ENCODE measurements at places on chromosomes 6 and 20.

DNA sequence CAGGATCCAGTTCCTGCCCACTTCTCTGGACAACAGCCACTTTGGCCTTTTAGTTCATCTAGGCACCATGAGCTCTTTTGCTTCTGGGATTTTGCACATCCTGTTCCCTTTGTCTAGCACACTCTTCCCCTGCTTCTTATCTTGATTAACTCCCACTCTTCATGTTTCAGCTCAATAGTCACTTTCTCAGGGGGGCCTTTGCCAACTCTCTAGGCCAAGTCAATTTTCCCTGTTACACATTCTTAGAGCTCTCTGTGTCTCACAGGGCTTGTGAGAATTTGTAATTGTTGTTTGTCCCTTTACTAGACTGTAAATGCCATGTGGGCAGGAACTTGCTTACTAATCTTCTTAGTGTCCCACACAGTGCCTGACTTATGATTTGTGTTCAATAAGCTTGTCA lies 58.1 kb upstream of the EPB41L1 start:
- DNase-seq = no peak

GRCh38 chr6:26197933-26198721 lies 110.9 kb downstream of the HFE start:
- DNase-seq = no peak

- DNase-seq = no peak
These were observed 1.9 kb downstream of the DHX16 start for GRCh38 chr6:30670760-30671527.

- DNase-seq = no peak
These were observed 252.9 kb upstream of the ZFP64 start for GRCh38 chr20:52444455-52444854.

- no peak for DNase-seq
These were observed 393.8 kb upstream of the IMPG1 start for GRCh38 chr6:76466286-76466685.

DNA sequence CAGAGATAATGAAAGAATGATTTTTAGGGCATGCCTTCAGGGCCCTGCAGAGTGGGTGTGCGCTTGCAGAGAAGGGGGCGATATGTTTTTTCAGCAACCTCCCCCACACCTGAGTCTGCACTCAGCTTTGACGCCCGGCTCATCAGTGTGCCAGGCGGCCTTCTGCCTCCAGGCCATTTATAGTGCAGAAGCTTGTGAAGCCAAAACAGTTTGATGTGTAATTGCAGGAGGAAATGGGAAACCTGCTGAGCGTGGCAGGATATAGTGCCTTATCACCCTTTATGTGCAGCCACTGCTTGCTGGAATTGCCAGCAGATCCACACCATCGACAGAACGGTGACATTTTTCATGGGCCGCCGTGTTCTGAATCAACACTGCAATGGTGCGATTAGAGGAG lies 178.2 kb downstream of the CDH4 start:
- DNase-seq = no peak

DNA sequence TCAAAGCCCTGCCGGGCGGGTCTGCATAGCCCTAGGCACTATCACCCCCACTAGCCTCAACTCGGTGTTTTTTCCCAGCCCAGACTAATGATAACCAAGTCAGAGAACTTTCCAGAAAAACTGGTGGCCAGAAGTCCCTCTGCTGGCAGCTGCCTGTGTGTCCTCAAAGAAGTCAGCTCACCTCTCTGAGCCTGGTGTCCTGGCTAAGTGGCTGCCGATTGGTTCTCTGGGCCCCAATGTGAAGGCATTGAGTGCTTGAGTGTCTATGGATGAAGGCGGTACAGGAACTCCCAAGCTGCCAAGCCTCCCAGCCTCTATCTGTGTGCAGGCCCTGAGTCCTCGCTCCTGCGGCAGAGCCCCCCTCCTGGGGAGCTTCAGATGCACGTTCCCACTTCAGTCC lies 355.6 kb downstream of the TAF4 start:
- no peak for DNase-seq

GRCh38 chr6:127463056-127463455 lies 3.9 kb upstream of the KIAA0408 start:
- no peak for DNase-seq

GRCh38 chr6:19554356-19555225 lies 282.6 kb upstream of the ID4 start:
- no peak for DNase-seq

DNA sequence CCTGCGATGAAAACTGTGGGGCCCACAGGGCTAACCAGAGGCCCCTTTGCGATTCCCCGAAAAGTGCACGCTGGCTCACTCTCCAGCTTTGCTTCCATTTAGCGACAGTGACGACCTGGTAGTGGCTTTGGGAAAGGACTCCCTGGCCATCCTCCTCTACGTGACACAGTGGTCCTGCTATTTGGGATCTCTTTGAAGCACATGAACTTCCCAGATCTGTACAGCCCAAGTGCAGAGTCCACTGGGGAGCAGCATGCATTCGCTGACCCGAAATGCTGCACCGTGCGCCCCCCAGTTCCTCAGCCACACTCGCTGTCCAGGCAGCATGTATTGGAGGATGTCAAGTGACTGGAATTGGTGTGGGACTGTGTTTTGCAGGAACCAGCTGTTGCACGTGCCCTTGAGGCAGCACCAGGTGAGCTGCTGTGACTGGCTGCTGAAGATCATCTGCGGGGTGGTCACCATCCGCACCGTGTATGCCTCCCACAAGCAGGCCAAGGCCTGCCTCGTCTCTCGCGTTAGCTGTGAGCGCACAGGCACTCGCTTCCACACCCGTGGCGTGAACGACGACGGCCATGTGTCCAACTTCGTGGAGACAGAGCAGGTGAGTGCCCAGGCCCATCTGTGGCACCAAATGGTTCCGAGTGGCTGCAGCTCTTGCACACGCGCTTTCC lies 51.6 kb downstream of the SYNJ2 start:
- no peak for DNase-seq

DNA sequence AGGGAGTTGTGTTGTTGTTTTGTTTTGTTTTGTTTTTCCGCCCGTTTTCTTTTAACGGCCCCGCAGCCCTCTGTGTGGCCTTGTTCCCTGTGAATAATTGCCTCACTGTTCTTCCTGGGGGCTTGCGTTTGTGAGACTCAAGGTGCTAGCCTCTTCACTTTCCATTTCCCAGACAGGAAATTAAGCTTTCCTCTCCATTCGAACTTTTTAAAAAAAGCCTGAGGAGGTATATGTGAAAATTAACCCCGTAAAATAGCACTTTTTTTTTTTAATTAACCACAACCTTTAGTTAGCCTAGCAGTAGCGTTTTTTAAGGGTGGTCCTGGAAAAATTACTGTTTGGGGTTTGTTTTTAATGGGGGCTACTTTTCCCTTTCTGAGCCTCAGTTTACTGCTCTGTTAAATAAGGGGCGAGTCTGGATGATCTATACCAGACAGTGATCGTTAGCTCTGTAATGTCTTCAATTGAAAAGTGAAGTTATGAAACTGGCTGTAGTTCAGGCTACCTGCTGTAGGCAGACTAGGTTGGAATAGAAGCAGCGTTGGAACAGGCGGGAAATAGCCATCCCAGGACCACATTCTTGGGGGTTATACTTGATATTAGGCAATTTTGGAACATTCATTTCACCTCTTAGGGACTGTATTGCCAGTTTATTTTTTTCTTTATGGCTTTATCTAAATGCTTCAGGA lies 1.7 kb downstream of the STX16 start:
- DNase-seq = no peak
